Activated CD8-positive, alpha-beta memory T cell treated with anti-CD3 and anti-CD28 coated beads for 1 hour (primary cell): ENCODE measurements at places on chromosomes 4 and X.

DNA sequence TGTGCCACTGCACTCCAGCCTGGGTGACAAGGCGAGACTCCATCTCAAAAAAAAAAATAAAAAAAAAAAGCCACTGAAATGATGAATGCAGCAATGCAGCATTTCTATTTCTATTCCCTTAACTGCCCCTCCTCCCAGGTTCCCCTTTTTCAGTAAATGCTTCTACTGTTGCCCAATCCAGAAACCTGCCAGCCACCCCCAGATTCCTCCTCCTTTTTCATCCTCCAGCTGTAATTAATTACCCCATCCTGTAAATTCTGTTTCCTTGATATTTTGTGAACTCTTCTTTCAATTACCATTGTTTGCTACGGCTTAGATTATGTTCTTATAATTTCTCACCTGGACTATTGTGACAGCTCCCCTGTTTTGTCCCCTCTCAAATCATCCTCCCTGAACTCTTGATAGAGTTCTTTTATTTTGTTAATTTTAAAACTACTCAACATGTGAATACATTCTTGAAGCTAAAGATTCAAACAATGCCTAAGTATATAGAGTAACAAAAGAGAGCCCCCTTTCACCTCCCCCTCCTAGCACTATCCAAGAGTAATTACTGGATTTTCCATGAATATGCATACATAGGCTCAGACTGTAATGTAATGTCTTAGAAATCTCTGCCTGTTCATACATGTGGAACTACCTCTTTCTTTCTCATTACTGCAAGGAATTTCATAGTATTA is 140.6 kb upstream of the GPC4 start:
- no peak for DNase-seq

GRCh38 chr4:52665592-52665991 is 6.5 kb upstream of the USP46 start:
- DNase-seq: no peak

DNA sequence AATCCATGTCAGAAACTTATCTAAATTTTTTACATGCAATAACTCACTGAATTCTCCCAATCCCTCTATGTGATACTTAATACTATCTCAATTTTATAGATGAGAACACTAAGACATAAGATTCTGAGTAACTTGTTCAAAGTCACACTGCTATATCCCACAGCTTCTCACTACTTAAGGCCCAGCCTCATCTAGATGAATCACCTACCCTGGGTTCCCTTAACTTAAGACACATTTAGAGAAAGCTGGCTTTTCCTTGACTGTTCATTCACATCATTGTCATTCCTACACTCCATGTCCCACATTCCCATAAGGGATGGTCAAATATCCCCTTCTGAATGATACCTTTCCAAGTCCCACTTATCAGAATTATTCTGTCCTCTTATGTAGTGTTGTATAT is 21.0 kb downstream of the TNIP3 start:
- no peak for DNase-seq

- no peak for DNase-seq
Observed at GRCh38 chrX:1392376-1393068, 609 bp upstream of the SLC25A6 start.

GRCh38 chrX:23644744-23645143 is 22.5 kb upstream of the PRDX4 start:
- DNase-seq: no peak

- no peak for DNase-seq
Observed at GRCh38 chrX:120426599-120426998, 42.5 kb downstream of the LAMP2 start.

DNA sequence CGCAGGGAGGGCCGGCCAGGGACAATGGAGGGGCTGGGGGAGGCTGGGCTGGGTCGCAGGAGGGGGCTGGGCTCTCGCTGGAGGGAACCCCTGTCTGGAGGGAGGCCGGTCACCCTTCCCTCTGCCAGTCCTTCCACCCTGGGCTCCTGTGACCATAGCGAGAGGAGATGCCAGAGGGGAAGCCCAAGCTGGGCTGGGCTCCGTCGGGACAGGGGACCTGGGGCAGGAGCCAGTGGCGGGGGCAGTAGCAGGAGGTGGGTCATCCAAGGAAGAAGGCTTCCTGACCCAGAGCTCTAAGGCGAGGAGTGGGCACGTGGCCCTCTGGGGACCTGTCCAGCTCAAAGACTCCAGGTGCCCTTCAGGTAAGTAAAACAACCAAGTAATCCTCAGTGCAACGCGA is 16.9 kb downstream of the CTAG1B start:
- no peak for DNase-seq

- no peak for DNase-seq
Observed at GRCh38 chr4:37685823-37686372, 278 bp downstream of the RELL1 start.

- DNase-seq: no peak
Observed at GRCh38 chr4:79385641-79386040, 22.4 kb downstream of the GK2 start.
